ENCODE measurements at places on chromosomes 4 and X.
A peak's percentile ranks its signal among the peaks of the same experiment; 100 is the strongest.

- no peak for DNase-seq
Measured at GRCh38 chrX:23765449-23765848, 17.5 kb upstream of the SAT1 start.

DNA sequence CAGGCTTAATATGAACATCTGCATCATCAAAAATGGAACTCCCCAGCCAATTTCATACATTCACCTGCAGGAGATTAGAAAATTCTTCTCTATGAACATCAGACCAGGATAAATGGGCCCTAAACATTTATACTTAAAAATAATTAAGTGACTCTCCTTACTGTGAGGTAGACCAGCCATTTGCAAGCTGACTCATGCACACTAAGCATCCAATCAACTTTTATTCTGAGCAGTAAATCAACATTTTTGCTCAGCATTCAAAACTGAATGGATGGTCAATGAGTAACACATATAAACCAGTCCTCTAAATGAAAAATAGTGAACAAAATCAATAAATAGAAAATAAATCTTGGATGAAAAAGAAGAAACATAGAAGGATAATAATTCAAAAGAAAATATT is 19.9 kb upstream of the PCDH10 start:
- no peak for DNase-seq

GRCh38 chrX:84830836-84831235 is 172.8 kb upstream of the APOOL start:
- no peak for DNase-seq

GRCh38 chr4:135144498-135144897 is 942.9 kb upstream of the PABPC4L start:
- DNase-seq: no peak

DNA sequence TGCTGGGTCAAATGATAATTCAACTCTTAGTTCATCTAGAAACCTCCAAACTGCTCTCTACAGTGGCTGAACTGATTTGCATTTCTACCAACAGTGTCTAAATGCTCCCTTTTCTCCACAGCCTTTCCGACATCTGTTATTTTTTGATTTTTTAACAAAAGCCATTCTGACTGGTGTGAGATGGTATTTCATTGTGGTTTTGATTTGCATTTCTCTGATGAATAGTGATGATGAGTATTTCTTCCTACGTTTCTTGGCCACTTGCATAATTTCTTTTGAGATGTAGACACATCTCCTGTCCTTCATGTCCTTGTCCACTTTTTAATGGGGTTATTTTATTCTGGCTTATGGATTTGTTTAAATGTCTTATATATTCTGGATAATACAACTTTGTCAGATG is 298.2 kb upstream of the ARSJ start:
- DNase-seq: no peak

DNA sequence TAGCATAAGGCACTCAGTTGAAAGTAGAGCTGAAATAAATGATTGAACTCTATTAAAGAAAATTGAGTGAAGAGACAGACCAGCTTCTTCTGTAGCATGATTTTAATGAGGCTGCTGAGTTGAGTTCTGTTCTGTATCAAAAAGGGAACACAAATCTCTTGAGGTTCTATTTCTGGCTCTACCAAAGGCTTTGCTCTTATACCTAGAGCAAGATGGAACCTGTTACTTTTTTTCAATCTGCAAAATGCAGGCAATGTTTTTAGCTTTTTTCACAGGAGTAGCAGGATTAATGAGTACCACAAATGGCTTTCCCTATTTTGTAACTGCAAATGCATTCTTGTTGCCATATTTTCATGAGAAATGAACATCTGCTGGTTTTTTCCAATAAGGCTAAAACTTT is 4.2 kb upstream of the ERVMER34-1 start:
- DNase-seq: no peak

DNA sequence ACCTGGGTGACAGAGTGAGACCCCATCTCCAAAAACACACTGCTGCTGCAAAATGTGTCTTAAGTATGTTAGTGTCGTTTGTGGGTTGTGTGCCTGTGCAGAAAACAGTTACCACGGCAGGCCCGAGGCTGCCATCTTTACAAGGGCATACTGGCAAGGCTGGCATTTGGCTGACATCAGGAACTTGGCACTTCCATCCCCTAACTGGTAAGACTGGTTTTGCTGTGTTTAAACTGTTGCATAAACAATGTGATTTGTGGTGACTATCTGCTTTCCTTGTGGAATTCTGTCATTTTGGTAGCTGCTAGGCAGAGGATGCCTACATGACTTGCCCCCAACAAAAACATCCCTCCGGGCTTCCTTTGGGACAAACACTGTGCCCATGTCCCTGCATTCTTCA is 12.3 kb downstream of the LRP2BP start:
- no peak for DNase-seq

DNA sequence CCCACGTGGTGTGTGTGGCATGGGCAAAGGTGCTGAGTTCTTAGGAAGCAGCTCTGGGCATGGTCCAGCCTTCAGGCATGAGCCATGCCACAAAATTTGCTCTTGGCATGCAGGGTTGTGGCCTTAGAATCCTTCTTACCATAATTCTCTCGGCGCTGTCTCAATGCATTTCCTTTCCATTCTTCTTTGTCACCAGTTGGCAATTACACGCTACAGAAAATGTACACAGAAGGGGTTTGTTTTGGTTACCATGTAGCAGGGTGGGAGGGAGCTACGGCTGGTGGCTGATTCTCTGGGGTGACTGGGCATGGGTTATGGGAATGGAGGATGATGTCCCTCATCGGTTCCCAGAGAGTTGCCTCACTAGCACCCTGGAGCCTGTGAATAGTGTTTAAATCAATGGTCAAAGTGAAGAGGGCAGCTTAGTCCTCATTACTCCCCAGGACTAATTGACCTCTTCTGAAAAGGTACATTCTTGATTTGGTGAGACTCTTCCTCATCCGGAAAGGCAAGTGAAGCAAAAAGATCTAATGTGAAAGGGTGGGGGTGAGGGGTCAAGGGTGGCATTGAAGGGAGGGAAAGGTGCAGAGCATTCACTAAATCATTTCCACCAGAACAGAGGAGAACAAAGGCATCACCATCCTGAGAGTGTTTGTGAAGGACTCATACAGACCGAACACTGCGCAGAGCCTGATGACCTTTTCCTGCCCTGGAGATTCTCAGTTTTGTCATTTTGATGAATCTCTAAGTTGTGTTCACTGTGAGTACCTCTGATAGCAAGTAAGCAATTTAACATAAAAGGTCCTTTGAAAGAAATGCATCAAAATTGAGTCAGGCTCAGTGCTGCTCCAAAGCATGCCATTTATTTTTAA is 199.8 kb upstream of the SFRP2 start:
- no peak for DNase-seq

DNA sequence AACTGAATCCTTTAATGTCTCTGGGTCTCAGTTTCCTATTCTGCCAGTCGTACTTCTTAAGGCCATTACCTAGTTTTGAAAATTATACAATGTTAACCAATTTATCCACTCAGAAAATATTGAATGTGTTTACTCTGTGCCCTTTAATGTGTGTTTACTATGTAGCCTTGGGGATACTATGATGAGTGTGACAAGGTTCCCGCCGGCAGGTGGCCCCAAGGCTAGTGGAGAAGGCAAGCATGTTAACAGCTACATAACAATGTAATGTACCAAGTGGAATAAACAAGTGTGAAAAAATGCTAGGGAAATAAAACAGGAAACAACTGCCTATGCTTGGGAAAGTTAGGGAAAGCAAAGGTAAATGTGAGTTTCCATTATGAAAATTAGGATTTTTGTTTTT is 187.3 kb upstream of the MBNL3 start:
- DNase-seq: no peak

DNA sequence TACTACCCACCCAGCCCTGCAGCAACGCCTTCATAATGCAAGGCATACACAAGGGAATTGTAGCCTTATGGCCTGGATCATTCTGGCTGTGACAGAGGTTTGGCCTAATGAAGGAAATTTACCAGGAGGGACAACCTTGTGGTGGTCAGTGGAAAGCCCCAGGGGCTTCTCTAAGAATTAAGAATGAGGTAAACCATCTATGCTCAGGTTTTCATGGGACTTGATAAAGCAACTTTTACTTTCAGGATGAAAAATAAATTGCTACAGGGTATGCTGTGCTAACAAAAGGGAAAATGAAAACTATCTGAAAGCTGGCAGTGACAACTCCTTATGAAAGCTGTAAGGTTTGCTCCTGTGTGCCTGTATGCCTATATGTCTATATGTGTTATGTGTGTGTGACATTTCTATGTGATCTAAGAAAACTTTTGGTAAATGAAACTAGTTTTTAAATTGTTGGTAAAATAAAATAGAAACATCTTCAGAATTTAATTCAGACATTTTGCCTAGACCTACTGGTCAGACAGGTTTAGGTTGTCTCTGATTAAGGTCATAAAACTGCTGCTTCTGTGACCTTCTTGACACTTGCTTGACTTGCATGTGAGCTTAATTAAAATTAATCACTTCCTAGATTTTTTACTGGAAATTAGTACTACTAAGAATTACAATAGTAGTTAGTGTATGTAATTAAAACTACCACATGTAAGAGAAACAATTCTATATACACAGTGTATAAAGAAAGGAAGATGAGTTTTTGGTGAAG is 19.9 kb upstream of the TXK start:
- no peak for DNase-seq

- no peak for DNase-seq
Measured at GRCh38 chrX:153777261-153778090, 3.4 kb upstream of the SRPK3 start.

- DNase-seq: no peak
Measured at GRCh38 chrX:120660637-120661036, 30.8 kb upstream of the C1GALT1C1 start.

DNA sequence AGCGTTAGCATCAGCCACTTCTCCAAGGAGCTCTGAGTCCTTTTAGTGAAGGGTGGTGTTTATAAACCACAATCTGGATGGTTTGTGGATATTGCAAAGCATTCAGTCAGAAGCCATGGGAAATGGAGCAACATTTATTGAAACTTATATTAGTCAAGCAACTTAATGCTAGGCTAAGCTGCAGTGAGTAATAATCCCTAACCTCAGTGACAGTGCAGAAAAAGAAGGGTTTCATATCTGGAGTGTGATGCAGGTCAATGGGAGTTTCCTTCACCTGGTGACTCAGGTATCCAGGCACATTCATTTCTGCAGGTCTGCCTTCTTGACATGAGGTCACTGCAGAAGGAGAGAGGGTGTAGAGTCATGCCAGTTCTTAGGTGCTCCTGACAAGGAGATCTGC is 10.4 kb upstream of the DRD5 start:
- no peak for DNase-seq

DNA sequence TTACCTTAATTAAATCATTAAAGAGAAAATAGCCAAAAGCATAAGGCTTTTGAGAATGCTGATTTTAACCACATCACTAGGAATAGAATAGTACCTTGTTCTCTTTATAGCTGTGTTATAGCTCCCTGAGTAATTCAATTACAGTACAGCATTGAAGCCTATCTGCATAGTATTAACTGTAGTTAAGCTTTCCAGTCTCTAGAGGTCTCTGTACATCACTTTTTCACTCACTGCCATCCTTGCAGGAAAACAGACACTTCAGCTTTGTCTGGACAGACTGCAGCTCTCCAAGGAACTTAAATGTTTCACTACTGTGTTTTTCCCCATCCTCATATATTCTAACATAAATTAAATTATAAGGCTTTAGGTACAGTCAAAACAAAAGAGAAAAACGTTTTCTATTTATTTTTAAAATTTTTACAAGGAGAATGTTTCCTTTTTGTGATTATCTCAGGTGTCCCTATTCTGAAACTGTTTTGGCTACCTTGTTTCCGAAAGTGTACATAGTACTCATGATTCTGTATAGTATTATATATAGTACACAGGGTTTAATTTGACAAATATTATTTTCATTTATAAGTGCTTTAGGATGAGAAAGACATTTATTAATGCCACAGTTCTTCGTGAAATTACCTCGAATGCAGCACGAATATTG is 407.9 kb downstream of the PCDH18 start:
- peak; percentile 6 for DNase-seq

DNA sequence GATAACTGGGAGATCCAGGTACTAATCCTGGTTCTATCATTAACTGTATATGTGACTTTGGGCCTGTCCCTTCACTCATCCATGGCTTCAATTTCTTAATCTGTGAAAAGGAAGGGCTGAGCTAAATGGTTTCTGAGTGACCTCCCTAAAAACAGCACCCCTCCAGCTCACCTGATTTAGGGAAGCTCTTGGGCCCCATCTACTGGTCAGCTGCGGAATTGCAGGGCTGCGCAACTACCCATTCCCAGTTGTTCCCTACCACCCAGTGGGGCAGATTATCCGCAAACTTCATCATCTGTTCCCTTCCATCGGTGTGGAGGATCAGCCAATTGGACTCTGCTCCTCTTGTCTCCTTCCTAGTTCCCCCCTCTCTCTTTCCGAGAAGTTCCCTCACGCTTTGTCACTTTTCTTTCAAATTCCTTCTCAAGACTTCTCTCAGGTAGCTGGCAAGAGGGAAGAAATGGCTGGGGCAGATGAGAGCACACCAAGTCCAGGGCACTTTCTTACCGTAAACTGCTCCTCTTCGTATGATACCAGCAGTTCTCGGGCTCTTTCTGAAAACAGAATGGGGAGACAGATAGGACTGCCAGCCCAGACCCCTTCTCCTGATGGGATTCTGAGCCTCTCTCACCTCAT is 5.8 kb downstream of the LAS1L start:
- DNase-seq: peak; percentile 55

GRCh38 chr4:98474408-98474844 is 184.0 kb downstream of the TSPAN5 start:
- DNase-seq: no peak

GRCh38 chr4:137253949-137254348 is 278.3 kb downstream of the PCDH18 start:
- DNase-seq: no peak

DNA sequence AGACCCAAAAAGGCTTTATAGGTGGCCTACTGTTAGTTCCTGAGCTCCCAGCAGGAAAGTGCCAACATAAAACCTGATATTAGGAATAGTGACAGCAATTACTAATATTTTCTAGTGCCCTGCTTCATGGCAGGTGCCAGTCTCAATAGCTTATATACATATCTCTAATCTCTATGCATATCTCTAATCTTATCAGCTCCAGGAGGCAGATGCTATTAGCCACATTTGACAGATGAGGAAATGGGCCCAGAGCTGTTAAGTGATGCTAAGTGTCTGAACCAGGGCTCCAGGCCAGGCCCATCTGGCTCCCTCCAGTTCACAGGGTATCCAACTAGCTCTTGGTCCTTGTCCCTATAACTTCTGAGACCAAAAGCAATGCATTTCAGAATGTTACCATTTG is 142.5 kb downstream of the CHIC2 start:
- DNase-seq: no peak

- no peak for DNase-seq
Measured at GRCh38 chr4:59412739-59413138, 1787.4 kb upstream of the ADGRL3 start.

GRCh38 chrX:139640259-139640658 is 67.7 kb downstream of the MCF2 start:
- DNase-seq: no peak

DNA sequence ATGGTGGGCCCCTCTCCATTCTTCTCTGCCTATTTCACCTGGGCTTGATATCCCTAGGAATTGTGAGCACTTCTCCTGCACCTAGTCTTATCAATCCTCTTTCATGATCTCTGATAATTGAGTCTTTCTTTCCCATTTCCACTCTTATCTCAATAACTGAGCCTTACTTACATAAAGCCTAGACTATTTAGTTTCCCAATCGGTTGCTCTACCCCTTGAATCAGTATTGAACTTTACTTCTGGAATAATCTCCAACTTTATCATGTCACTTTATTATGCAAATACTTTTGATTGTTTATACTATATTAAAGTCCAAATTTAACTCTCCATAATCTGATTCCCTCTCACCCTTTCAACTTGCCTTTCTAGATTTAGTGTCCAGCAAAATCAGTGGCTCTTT is 222.7 kb downstream of the SPRY1 start:
- no peak for DNase-seq

Data from activated CD4-positive, alpha-beta T cell treated with anti-CD3 and anti-CD28 coated beads, Interleukin-2, Interleukin-4, amounts not matched to agents 100 ng/mL and 50 ng/mL, durations not matched to agents 16 hours and 8 hours (primary cell).